ENCODE measurements at places on chromosomes 3 and 15. TPM values are rescaled to one million over a fixed set of nuclear protein-coding genes. Genes with fewer than 3 reads are reported as not detected.

Gene FOXL2NB
- total RNA-seq: 12.3 TPM

Gene TNFAIP8L3
- total RNA-seq: 6.9 TPM

Gene PHLDB2
- total RNA-seq: 10.9 TPM

Gene PIGBOS1
- 17.8 TPM for total RNA-seq

Gene CDHR4
- total RNA-seq: 0.32 TPM

Gene LDHAL6B
- total RNA-seq: 0.33 TPM

Gene CYB561D2
- total RNA-seq: 28.7 TPM

Gene POPDC2
- total RNA-seq: 3.3 TPM

Gene CIDEC
- not detected for total RNA-seq

- no peak for ATAC-seq
Observed at GRCh38 chr15:40388941-40389823, 6.7 kb downstream of the KNSTRN start.

- no peak for ATAC-seq
Observed at GRCh38 chr3:64226730-64227129, 1.5 kb upstream of the PRICKLE2 start.

- ATAC-seq: no peak
Observed at GRCh38 chr15:96331945-96332636, 1.6 kb downstream of the NR2F2 start.

GRCh38 chr3:132730891-132731580 lies 8.8 kb upstream of the NPHP3 start:
- ATAC-seq: peak; percentile 96

DNA sequence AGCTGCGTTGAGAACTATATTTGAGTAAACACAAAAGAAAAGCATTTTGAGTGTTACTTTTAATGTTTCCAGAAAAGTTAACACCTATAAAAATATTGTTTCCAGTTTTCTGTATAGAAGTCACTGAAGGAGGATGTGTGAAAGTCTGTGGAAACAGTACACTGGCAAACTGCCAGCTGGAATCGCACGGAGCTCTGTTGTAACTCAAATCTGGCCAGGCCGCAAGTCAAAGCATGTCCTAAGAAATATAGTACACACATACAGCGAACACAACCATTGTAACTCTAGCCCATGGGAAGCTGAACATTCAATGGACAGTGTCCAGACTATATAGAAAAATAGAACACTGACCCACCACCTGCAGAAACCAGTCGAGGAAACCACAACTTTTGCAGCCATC lies 657.2 kb downstream of the FHIT start:
- ATAC-seq: no peak

- no peak for ATAC-seq
Observed at GRCh38 chr3:133825969-133826727, 20.5 kb downstream of the SRPRB start.

DNA sequence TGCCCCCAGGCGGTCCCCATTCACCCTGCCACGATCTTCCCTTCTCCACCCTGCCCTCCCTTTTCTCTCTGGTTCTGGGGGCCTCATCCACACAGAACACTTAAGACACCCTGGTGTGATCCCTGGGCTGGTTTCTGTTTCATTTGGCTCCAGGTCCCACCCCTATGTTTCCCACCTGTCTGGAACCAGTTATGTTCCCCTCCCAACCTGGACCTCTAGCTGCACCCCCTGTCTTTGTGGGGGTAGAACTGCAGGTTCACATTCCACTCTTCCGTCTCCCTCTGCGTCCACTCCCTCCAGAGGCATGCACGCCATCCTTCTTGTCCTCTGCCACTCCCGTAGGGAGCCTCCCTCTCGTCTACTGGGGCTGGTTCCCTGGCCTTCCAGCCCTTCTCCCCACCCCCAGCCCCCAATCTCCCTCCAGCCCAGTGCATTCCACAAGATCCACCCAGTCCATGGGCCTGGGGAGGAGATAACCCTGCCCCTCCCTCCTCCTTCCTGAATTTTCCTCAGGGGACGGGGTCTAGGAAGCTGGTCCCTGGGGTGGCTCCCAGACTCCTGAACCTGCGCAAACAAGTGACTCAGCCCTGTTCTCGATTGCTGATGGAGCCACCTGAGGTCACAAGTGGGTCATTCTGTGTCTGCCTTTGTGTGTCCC lies 73.8 kb downstream of the ABTB1 start:
- no peak for ATAC-seq

- peak; percentile 74 for ATAC-seq
Observed at GRCh38 chr3:181418233-181418632, 293.5 kb upstream of the SOX2 start.

DNA sequence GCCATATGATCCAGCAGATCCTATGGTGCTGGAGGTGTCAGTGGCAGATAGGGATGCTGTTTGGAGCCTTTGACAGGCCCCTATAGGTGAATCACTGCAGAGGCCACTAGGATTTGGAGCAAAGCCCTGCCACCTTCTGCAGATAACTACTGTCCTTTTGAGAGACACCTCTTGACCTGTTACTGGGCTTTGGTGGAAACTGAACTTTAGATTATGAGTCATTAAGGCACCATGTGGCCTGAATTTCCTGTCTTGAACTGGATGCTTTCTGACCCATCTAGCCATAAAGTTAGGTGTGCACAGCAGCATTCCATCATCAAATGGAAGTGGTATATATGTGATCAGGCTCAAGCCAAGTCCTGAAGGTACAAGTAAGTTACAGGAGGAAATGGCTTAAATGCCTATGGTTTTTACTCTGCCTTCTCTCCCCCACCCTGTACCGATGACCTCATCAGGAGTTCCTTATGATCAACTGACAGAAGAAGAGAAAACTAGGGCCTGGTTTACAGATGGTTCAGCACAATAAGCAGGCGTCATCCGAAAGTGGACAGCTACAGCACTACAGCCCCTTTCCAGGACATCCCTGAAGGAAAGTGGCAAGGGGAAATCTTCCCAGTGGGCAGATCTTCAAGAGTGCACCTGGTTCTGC lies 565.6 kb upstream of the AGTR1 start:
- no peak for ATAC-seq

DNA sequence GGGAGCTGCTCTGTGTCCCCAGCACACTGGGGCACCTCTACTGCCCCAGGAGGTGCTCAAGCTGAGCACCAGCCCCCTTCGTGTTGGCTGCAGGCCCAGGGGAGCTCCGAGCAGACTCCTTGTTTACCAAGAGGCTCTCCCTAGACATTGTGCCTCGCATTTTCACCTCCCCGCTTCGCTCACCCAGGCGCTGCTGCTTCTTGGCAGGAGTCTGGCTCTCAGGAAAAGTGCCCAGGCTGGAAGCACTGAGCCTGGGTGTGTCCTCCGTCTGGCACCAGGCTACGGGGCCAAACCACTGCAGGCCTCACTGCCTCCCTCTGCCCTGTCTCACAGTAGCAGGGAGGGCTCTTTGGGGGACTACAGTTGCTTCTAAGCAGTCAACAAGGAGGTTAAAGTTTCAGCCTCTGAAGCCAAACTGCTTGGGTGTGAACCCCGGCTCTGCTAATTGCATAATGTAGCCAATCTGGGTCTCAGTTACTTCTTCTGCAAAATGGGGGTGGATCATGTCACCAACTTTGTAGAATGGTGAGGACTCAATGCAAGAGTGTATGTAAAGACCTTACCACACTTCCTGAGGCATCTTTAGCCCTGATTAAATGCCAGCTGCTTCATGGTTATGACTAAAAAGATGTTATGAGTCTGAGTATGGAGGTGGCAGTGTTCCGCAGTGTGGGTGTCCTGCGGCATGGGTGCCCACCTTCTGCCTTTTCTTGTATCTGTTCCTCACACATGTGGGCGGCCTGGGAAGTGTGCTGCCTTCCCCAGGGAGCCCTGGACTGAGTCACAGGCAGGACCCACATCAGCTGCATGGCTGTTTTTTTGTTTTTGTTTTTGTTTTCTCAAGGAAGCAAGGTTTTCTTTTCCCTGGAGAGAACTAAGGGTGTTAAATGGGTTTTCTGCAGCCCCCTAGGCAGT lies 88.9 kb downstream of the CLSTN2 start:
- no peak for ATAC-seq

DNA sequence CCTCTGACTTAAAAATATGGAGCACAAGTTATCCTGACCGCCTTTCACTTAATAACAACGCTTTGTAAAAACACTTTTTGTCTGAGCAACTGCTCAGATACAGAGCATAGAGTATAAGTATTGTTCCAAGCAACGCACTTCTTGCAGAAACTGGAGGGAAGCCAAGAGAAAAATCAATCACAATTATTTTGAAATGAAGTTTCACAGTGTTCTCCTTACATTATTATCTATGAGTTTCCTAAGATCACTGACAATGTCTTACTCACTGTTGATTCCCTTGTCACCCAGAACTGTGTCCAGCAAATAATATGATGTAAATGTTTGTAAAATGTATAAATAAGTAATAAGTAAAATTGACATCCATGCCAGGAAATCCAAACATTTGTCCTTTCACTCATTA lies 184.6 kb upstream of the GPR149 start:
- peak; percentile 26 for ATAC-seq

DNA sequence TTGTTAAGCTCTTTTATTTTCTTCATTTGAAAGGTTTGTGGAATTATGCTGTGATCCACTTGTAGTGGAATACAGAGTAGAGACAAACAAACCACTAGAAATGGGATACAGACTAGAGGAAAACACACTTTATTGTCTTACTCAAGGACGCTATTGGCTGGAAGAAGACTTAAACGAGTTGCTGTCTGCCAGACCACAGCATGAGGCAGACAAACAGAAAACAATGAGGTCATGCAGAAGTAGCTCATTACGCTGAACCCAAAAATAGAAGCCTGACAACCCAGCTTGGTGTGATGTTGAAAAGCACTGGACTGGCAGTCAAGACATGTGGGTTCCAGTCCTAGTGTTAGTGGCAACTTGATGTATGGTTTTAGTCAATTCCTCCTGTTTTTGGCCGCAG lies 62.4 kb upstream of the P3H2 start:
- peak; percentile 25 for ATAC-seq

GRCh38 chr3:99965681-99966408 lies 148.2 kb downstream of the CMSS1 start:
- no peak for ATAC-seq

GRCh38 chr3:16559653-16560365 lies 45.4 kb downstream of the DAZL start:
- no peak for ATAC-seq

DNA sequence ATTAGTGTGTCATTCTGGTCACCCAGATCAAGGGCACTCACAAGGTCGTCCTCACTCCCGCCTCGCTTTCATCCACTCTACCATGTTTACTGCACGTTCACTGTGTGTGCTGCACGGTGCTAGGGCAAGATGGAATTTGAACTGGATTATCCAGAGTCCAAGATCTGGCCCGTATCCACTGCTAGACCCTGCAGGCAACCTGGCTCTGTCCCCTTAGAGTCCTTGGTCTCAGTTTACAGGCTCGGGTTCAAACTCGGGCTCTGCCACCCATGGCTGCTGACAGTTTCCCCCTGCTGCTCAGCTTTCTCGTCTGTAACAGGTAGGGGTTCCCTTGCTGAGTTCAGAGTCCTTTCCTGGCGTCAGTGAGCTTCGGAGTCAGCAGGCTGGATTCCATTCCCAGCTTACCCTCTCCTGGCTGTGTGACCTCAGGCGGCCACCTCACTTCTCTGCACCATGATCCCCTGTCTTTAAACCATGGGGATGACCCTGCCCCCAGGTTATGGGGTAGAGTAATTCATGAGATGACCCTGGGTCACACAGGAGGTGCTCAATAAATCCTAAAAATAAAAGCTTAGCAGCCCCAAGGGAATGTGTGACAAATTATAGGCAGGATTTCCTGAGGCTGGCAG lies 79.6 kb upstream of the SLC6A6 start:
- no peak for ATAC-seq

DNA sequence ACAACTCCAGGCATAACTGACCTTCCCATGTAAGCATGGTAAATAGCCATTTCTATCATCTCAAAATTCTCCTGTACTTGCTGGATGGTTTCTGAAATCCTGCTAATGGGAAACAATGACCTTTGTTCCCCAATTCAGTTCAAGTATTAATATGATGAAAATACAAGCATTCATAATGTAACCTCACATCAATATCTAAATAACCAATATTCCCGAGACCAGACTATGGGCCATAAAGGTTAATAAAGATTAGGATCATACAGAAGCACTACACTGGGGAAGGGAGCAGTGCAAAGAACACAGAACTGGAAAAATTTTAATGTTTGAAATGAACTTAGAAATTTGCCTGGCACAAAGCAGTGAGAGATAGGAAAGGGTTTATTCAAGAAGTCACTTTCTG lies 151.3 kb upstream of the SETMAR start:
- ATAC-seq: no peak

DNA sequence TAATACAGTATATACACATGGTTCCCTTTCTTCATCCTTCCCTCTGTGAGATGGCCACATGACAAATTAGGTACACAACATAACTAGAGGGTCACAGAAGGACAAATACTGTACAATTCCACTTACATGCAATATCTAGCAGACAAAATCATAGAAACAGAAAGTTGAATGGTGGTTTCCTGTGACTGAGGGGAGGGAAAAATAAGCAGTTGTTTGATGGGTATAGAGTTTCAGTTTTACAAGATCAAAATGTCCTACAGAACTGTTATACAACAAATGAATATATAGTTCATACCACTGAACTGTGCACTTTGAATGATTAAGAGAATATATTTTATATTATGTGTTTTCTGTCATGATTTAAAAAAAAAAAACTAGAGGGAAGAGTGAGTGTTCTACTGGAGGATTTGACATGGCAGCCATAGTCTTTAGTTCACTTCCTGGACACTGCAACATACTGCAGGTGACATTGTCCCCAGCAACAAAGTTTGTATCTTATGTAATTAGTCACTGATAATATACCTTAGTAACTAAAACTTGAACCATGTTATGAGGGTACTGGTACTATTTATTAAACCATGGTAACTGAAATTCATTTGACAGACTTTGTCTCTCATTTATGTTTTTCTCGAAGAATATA lies 37.2 kb downstream of the CCDC54 start:
- ATAC-seq: no peak
